ENCODE measurements at places on chromosomes 2 and 18.

- no peak for DNase-seq
Measured at GRCh38 chr2:238404406-238405216, 22.1 kb upstream of the ASB1 start.

GRCh38 chr2:119826370-119826961 is 66.7 kb downstream of the PTPN4 start:
- peak; percentile 51 for DNase-seq

DNA sequence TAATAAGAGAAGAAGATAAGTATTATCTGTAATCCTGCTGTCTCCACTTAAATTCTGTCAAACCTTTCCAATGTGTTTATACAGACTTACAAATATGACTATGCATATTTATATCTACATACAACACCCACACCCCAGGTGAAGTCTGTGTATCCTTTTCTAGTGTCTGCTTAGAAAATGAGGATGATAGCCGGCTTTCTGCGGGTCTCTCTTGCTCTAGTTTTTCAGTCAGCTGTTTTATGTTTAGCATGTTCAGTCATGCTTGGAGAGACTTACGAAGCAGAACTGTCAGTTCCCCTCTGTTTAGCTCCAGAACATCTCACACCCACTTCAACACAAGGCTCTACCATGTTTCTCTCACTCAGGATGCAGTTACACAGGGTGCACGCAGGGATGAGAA is 137.3 kb upstream of the NFATC1 start:
- DNase-seq, result no peak

- DNase-seq, result no peak
Measured at GRCh38 chr2:105575499-105576025, 169.2 kb upstream of the NCK2 start.

GRCh38 chr2:182980115-182980514 is 58.1 kb downstream of the NCKAP1 start:
- peak; percentile 63 for DNase-seq

- peak; percentile 76 for DNase-seq
Measured at GRCh38 chr2:212892193-212892592, 259.2 kb downstream of the IKZF2 start.

- DNase-seq, result no peak
Measured at GRCh38 chr2:162928356-162928755, 89.8 kb upstream of the KCNH7 start.

DNA sequence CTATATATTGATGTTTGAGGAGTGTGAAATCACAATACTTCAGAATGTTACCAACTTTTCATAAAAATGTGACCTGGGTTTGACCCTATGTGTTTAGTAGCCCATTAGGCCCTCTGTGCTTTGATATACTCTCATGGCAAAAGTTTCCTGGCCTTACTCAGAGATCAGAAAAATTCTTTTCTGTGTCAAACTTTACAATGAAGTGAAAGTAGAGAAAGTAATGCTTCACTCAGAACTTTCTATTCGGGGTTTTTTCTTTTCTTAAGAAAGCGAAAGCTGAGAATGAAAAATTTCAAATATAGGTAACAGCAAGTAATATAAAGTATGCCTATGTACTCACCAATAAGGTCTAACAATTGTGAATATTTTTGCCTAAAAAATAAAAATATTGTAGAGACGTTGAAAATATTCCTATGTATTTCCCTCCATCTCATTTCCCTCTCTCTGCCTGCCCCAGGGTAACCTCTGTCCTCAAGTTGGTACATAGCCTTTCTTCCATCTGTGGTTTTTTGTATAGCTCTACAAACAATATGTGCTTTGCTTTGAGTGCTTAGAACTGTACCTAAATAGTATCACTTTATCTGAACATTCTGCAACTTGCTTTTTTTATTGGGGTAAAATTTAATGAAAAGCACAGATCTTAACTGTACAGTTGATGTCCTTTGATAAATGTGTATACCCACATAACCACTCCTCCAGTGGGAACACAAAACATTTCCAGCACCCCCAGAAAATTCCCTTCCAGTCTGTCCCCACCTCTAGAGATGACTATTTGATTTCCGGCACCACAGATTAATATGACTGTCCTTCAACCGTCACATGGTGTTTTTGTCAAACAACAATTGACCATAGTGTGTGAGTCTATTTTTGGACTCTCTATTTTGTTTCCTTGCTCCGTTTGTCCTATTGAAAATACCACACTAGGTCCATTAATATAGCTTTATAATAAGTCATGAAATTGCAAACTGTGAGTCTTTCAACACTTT is 10.3 kb upstream of the ACKR3 start:
- no peak for DNase-seq

- no peak for DNase-seq
Measured at GRCh38 chr2:147214914-147215313, 629.9 kb upstream of the ACVR2A start.

DNA sequence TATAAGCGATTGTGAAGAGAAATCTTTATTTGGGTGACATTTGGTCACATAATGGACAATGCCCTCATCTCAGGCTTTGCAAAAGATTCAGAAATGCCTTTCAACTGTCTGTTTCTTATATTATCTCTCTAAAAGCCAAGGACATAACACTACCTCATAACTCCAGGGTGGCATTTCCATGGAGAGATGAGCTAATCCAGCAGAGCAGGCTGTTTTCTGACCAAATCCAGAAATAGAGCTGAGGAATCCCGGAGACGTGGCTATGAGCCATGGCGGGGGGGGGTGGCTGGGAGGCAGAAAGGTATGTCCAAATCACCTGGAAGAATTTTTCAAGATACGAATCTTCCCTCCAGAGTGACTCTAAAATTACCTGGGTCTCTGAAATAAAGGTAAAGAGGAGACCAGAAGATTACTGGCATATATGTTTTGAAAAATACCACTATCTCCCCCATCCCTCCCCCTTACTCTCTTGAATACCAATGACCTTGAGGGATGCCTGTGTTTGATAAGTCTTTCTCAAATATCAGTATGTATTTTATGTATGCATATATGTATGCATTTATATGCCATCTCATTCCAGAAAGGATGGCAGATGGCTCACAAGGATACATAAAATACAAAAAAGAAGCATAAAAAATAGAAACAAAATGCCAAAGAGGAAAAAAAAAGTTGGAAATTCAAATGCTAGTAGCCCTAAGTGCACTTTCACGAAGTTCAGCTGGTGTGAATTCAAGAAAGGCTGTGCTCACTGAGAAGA is 296.0 kb upstream of the MGAT5 start:
- DNase-seq, result no peak

- peak; percentile 34 for DNase-seq
Measured at GRCh38 chr2:157420771-157421323, 23.0 kb downstream of the CYTIP start.

DNA sequence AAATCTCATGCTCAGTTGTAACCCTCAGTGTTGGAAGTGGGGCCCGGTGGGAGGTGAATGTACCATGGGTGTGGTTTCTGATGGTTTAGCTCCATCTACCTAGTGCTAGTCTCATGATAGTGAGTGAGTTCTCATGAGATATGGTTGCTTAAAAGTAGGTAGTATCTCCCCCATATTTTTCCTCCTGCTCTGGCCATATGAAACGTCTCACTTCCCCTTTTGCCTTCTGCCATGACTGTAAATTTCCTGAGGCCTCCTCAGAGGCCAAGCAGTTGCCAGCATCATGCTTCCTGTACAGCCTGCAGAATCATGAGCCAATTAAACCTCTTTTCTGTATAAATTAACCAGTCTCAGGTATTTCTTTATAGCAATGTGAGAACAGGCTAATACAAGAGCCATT is 62.8 kb upstream of the RNF152 start:
- DNase-seq, result no peak

- peak; percentile 70 for DNase-seq
Measured at GRCh38 chr2:168156661-168157060, 90.7 kb downstream of the STK39 start.
